ENCODE measurements at places on chromosomes 7 and 10.
A peak's percentile ranks its signal among the peaks of the same experiment; 100 is the strongest.

DNA sequence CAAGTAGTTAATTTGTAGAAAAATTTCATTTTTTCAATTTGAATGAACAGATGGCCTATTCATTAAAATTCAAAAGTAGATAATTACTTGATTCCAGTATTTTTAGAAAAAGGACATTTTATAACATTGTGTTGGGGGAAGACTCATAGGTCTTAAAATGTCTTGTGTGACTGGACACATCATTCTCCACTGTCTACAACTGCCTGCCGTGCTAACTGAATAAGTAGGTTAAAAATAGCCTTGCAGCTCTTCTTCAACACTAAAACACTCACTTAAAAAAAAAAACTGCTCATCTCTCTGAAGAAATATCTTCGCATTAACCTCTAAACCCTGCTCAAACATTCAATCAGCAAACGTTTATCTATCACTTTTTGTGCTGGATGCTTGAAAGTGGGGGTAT, 253.8 kb downstream of the CSTF2T start:
- no peak for DNase-seq

GRCh38 chr7:2220030-2220429, 12.7 kb downstream of the MAD1L1 start:
- DNase-seq = no peak

DNA sequence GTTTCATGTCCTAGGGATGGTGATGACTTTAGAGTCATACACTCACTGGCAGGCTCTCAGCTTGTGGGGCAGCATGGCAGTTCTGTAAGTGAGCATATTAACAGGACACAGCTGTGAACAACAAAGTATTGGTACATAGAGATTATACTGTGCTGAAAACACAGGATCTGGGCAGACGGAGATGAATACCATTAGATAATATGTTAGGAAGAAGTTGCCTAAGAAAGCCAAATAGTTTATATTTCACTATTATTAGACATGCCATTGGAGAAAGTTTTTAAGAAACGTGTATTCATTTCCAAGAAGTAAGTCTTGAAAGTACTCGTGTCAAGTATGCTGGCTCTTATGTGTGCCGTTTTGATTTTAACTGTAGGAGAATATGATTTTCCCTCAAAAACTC, 274.5 kb downstream of the INHBA start:
- DNase-seq = no peak

GRCh38 chr10:8076933-8077332, 22.4 kb downstream of the GATA3 start:
- no peak for DNase-seq

- DNase-seq = no peak
These were observed 270.7 kb upstream of the IGFBP3 start for GRCh38 chr7:46191776-46192175.

DNA sequence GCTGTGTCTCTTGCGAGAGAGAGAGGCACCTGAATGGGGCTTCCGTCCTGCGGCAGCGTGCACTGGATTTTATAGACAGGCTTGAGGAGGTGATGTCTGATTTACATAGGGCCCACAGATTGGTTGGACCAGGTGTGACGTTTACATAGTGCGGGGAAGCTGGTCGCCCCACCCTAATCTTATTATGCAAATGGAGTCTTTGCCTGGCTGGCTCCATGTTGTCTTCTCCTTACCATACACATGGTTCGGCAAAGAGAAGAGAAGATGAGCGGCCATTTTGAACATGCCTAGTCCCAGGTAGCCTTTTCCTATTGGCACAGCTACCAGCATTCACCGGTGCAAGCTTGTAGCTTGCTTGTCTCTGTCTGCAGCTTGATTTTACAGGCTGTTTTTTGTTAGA, 238.5 kb upstream of the GALNT17 start:
- DNase-seq = no peak

DNA sequence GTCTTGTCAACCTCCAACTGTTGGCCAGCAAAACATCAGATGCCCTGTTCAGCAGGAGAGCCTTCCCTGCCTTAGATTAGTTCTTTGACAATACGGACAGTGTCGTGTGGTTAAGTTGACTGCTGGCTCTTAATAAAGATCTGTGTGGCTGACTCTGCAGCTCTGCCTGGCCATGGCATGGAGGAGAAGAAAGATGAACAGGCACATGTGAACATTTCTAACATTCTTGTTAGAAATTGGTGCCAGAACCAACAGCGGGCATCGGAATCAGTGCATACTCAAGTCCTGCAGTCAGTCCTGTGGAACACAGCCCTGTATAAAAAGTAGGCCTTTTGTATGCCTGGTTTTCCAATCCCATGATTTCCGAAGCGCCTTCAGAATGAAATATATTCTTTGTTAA, 455.6 kb downstream of the POM121L12 start:
- no peak for DNase-seq

DNA sequence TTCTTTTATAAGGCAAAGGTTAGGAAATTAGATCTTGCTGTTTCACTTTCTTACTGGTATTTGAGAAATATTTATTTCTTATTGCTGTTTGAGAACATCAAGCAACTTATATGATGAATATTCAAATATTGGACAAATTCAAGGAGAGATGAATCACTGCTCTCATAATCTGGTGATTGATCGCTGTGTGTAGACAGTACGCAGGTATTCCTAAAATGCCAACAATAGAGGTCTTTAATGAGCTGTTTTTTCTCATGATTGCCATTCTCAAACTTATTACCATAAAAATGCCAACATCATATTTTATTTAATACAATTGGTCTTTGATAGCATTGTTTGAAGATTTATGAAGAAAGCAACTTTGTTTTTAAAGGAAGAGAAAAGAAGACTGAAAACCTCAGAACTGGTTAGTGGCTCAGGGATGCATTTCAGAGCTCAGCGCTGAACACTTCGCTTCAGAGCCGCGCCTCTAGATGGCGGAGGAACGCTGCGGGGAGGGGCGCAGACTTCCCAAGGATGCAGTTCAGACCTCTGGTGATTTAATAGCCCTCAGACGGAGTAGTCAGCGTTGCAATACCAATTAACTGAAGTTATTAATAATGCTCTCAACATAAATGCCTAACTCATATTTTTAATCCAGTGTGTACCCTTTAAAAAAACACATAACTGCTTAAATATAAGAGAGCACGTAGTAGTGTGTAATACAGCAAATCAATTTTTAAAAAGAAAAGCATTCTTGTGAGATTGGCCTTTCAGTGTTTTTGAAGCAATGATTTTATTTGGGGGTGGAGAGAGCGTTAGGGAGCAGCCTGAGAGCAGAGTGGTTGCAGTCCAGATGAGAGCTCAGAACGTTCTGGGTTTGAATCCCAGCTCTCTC, 38.5 kb upstream of the STEAP4 start:
- DNase-seq = peak; percentile 66

- DNase-seq = peak; percentile 73
These were observed 51.4 kb downstream of the C10orf67 start for GRCh38 chr10:23293145-23293724.

GRCh38 chr10:42519761-42520460, 118.5 kb downstream of the ZNF33B start:
- no peak for DNase-seq

DNA sequence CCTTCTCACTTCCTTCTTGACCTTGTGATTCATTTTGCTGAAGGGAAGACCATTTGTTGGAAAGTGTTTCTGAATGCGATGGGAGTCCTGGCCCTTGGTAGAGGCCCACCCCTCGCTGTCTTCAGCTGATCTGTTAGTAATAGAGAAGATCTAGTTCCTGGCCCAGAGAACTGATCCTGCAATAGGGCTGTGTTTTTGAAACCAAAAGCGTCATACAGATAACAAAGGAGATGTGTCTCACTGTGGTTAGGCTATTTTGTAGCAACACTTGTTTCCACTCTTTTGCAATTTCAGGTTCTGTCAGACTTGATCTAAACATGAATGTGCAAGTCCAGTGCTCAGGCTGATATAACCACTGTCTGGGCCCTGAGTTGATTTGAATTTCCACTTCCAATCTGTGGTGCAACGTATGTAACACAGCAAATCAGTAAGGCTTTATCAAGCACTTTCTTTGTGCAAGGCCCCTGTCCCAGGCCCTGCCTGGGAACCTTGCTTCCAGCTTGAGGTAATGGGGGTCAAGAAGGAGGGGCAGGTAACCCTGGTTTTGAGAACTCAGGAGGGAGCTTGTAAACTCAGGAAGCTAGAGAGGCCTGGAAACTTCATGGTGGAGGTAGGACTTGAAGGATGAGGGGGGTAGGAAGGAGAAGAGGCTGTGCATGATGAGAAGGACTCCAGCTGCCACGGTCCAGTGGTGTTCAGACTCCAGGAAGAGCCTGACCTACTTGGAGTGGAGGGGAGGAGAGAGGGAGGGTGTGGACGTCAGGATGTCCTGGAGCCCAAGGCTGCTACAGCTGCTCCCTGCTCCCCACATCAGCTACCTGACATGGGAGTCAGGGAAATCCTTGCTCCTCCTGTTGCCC, 42.2 kb upstream of the SRGN start:
- peak; percentile 93 for DNase-seq

- no peak for DNase-seq
These were observed 198.0 kb downstream of the CSTF2T start for GRCh38 chr10:51501396-51501795.

DNA sequence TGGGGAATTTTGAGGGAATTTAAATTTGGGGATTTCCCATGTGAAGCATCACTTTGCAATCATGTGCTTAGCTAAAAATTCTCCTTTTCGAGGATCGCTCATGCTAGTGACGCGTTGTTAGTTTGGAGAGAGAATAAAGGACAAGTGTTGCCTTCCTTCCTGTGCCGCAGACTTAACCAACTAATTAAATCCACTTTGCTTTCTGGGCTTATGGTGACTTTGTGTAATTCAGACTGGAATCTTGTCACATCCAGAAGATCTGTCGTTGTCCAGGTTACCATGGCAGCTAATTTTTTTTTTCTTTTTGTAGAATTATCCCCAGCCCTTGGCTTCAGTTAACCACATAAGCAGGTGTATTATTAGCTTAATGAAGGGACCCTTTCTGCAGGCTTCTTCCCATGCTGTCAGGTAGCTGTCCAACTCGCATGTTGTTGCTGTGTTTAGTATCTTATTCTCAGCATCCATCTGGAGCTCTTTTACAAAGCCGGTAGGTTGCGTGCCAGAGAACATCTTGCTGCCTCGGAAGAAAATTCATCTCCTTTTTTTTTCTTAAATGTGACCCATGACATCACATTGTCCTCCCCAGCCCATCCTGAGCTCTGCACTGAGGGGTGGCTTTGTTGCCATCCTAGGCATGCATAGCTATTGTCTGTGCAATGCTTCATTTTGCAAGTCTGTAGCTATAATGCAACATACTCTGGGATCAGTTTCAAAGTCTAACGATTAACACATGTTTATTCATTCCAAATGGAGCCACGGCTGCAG, 47.2 kb upstream of the NRP1 start:
- DNase-seq = no peak

- DNase-seq = no peak
These were observed 184.1 kb downstream of the ZNF33B start for GRCh38 chr10:42454313-42454712.

DNA sequence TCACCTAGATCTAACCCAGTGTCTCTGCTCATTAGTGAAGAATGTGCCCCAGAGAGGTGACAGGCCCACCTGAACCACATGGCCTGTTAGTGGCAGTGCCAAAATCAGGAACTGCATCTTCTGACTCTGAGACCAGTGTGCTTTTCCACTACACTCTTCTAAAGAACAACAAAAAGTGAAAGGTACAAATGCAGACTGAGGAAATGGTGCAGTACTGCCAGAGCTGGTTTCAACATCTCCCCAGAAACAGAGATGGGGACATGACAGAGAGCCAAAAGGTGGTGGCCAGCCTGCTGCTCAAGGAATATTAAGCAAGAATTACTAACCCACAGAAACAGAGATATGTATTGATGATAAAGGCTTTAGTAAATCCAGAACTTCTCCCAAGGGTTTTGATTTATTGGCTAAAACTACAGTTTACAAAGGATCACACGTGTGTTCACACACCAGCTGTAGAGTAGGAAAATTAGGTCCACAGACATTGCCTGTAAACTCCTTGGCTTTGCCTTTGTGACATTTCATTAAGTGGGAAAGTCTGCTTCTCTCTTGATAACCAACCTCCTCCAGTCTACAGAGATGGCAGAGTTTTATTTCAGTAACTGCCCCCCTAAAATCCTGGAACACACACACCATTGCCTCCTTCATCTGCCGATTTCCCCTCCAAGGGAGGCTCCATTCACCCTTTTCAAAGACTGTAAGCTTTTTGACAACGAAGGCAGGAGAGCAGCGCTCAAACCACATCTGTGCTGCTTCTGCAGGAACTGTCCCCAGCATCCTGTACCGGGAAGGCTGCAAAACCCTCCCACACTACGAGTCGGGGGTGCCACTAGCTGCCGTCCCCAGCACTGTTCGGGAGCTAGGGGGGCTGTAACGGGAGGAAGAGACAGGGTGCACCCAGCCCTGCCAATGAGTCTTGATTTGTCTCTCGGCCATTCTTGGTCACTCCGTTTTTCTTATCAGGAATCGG, 29.8 kb downstream of the GSDME start:
- peak; percentile 49 for DNase-seq

- peak; percentile 84 for DNase-seq
These were observed 8.7 kb upstream of the ASB4 start for GRCh38 chr7:95476904-95477594.

DNA sequence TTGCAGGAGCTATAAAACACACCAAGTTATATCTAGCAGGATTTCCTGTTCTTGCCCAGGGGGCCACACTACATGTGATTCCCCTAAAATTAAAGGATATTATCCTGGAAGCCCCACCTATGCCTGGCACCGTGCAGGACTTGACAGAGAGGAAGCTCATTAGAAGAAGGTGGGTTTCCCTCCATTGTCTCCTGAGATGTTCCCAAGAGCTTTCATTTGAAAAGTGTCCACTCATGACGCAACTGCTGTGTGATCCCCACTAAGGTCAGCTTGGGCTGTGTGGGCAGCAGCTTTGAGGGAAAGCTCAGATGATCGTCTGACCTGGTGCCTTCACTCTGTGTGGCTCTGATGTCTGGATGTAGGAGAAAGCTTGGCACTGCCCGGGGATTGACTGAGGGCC, 53.5 kb downstream of the RAMP3 start:
- DNase-seq = no peak

DNA sequence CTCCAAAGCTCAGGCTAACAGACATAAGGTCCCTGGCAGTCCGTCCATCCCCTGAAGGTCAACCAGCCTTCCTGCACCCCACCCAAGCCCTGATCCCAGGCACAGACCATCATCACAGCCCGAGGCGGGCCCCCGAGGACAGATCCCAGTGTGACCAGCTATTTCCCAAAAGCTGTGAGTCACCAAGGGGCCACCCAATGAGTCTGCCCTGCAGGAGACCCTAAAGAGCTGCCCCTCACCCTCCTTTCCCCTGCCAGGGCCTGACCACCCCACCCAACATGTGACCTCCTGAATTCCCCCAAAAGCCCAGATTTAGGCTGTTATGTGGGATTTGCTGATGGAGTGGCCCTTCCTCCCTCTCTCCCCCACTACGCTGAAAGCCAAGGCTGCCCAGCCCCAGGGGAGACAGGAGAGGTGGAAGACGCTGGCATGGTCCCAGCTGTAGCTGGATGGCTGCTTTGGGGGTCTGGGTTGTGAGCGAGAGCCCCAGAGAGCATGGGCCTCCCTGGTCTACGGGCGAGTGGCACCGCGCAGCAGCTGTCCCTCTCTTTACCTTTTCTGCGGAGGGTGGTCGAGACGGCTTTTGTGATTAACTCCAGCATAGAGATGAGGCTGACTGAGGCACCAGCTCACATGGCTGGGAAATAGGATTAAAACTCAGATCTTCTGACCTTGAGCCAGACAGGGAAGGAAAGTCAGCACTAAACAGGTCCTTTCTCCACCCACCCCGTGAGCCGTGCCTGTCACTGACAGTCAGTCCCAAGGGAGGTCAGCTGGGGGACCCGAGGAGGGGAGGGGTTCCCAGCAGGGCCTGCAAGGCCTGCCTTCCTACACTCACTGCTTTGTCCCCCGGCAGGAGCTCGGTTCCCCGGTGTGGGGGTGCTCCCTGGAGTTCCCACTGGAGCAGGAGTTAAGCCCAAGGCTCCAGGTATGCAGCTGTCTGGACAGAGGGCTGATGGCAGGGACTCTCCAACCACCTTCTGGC, 16.7 kb downstream of the ELN start:
- DNase-seq = no peak

All from hematopoietic multipotent progenitor cell treated with erythropoietin and hydrocortisone succinate and interleukin-3 and kit ligand, for 4 days (in vitro differentiated cells).